Stimulated activated CD8-positive, alpha-beta memory T cell treated with anti-CD3 and anti-CD28 coated beads, Interleukin-2, amount 100 ng/mL, for 1 hour (primary cell): ENCODE measurements at places on chromosomes 7 and 10.

GRCh38 chr7:104367926-104368325, 39.5 kb downstream of the LHFPL3 start:
- no peak for DNase-seq

GRCh38 chr7:128422842-128423241, 13.1 kb upstream of the IMPDH1 start:
- DNase-seq: no peak

GRCh38 chr7:149846436-149847046, 8.4 kb downstream of the ZNF862 start:
- DNase-seq: no peak

DNA sequence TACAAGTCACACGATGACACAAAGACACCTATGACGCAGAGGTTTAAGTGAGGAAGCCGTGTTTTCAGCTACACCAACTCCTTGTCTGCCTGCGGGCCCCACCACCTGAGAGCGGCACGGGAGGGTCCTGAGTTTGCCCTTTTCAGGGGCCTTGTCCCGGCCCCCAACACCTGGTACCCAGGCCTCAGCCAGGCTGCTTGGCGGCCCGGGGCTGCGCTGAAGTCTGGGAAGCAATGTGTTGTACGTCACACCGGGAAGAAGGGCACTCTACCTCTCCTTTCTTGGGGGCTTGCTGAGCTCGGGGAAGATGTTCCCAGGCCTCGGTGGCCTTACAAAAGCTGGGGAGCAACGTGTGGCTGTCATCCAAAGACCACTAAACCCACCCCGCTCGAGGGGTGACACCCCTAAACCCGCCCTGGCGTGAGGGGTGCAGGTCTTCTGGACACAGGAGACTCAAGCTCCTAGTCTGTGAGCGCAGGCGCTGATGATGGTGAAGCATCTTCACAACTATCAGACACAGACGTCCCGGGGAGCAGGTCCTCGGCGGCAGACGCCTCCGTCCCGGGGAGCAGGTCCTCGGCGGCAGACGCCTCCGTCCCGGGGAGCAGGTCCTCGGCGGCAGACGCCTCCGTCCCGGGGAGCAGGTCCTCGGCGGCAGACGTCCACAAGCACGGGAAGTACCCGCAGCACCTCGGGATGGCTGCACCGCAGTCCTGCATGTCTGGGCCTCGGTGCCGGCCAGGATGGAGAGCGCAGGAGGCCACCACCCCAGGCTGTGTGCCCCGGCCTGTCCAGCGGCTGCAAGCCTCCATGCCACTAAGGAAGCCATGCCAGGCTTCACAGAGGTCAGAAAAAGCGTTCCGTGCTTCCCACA, 15.4 kb downstream of the CFAP46 start:
- DNase-seq: no peak

DNA sequence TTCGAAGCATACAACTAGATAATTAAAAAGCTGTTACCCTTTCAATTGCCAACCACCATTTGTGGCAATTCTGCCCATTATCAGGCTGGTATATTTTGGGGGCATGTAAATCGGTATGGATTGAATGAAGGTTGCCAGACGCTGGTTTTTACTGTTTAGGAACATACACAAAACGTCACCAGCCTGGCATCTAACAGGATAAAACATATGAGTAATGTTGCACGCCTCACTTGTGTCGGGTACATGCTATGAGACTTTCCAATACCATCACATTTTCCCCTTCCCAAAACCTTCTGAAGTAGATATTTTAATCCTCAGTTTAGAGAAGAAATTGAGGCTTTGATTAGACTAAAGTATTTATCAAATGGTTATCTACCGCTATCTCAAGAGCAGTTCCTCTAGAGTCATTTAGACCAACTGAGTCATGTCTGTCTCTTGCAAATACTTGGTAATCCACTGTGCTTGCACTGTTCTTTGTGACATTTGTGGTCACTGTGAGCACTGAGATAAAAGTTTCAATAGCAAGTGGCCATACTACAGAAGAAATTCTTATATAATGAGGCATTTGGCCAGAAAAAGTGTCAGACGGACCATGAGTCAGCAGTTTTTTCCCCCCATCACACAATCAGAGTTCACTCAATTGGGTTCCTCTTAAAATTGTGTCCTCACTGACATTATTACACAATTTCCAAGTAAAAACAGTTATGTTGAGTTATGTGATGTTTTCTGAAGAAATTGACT, 498.7 kb downstream of the NXPH1 start:
- DNase-seq: no peak

DNA sequence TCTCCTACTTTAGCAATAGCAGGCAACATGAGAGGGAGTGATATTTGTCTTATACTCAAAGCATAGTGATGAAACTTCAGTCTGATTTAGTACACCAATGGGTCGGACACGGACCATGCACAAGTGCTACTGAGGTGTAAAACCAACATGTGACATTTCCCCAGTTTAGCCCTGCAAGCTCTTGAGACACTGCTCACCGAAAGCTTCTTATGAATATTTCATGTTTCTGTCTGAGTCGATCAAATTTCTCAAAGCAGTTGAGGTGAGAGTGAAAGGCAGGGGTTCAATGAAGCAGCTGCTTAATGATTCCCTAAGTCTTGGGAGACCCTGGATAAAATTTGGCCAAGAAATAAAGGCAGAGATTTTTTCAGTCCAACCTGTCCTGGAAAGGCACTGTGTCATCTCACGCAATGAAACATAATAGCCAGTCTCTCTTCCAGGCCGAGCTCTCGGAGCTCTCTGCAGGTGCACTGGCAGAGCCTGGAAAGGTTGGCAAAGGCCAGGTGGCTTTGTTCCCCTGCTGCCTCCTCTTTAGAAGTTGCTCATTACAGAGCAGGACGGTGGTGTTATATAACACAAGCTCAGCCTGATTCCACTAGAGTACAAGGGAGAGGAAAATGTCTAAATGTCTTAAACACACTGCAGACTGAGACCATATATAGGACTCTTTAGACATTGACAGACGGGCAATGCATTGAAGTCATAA, 33.9 kb upstream of the XPNPEP1 start:
- DNase-seq: no peak
